ENCODE measurements at places on chromosomes 16 and 17. TPM values are rescaled to one million over a fixed set of nuclear protein-coding genes. Genes with fewer than 3 reads are reported as not detected.

LGALS9B gene
- total RNA-seq, result not detected

TIGD7 gene
- 7.3 TPM for total RNA-seq

ZNF23 gene
- 14.1 TPM for total RNA-seq

HSD11B2 gene
- 0.22 TPM for total RNA-seq

LUC7L gene
- total RNA-seq, result 84.0 TPM

KRTAP4-6 gene
- not detected for total RNA-seq

HOXB2 gene
- total RNA-seq, result 21.1 TPM

PRSS21 gene
- not detected for total RNA-seq

C17orf107 gene
- 0.38 TPM for total RNA-seq

MT1A gene
- total RNA-seq, result 141 TPM

BLMH gene
- 29.6 TPM for total RNA-seq

SBK1 gene
- total RNA-seq, result not detected

CLEC19A gene
- not detected for total RNA-seq

RAB37 gene
- not detected for total RNA-seq

KRT12 gene
- total RNA-seq, result 1.2 TPM
